Activated CD8-positive, alpha-beta T cell treated with anti-CD3 and anti-CD28 coated beads for 36 hours (primary cell): ENCODE measurements at places on chromosomes 1 and 21.

GRCh38 chr21:42209801-42210479, 9.0 kb upstream of the ABCG1 start:
- no peak for DNase-seq

DNA sequence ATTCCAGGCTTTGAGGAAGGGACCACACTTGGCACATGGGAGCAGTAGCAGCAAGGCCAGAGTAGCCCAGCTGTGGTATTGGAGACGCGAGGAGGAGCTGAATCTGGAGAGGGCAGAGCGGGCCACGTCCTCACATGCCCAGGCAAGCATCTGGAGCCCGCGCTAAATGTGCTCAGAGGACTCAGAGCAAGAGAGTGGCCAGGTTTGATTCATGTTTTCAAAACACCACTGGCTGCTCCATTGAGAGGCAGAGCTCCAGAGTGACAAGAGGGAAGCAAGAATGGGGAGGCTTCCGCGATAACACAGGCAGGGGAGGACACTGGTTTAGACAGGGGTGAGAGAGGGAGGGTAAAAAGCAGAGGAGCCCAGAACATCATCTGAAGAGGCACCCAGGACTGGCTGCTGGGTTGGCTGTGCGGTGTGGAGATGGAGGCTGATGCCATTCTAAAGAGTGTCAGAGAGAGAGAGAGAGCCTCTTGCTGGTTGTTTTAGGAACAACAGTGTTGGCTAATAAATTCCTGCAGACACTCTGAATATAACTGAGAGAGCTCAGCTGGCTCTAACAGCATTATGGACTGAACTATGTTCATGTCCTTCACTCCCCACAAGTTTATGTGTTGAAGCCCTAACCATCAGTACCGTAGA, 32.3 kb downstream of the RCAN1 start:
- peak; percentile 19 for DNase-seq

- DNase-seq = no peak
Observed at GRCh38 chr1:165925498-165926079, 98.2 kb downstream of the UCK2 start.

GRCh38 chr1:39720094-39720999, 18.3 kb upstream of the PPIE start:
- DNase-seq = no peak

DNA sequence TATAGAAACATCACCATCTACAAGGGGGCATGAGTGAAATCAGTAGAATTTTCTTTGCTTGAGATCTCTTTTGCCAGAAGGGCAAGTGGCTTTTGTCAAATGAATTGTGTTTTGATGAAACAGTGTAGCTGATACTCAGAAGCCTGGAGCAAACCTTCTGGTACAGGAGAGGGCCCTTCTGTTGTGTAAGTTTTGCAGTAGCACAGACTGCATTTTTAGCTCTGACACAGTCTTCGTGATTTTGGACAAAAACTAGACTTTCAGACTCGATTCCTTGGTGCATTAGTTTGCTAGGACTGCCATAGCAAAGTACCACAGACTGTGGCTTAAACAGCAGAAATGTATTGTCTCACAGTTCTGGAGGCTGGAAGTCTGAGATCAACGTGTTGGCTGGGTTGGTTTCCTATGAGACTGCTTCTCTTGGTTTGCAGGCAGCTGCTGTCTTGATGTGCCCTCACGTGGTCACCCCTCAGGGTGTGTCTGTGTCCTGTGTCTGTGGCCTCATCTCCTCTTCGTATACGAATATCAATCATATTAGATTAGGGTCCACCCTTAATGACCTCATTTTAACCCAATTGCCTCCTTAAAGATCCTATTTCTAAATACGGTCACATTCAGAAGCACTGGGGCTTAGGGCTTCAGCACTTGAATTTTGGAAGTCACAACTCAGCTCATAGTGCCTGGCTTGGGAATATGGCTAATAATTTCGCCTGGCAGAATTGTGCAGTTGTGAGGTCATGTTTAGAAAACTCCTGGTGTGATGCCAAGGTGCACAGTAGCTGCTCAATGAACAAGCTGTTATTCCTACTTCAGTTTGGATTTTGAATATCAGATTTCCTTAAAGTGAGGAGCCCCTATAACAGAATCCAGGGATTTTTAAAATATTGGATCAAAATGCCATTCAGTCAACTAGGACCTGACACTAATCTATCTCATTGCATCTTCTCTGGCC, 21.2 kb upstream of the DISC1 start:
- DNase-seq = no peak

- DNase-seq = peak; percentile 41
Observed at GRCh38 chr1:111201275-111202090, 1.0 kb upstream of the DENND2D start.

GRCh38 chr1:12343823-12344487, 114.1 kb downstream of the VPS13D start:
- no peak for DNase-seq

- DNase-seq = no peak
Observed at GRCh38 chr1:100009458-100009857, 39.7 kb downstream of the SLC35A3 start.

DNA sequence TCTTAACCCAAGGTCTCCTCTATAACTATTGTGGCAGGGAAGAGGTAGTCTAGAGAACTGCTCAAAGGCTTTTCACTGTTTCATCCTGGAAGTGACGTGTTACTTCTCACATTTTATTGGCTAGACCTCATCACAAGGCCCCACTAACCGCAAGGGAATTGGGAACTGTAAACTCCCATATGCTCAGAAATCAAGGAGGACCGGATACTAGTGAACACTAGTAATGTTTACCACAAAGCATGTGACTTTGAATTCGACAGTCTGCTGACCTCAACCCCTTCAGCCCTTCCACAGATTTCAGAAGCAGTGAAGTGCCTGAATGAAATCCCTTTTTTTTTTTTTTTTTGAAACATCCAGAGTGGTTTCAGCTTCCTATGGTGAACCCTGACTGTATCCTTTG, 3.4 kb upstream of the EEIG2 start:
- no peak for DNase-seq

DNA sequence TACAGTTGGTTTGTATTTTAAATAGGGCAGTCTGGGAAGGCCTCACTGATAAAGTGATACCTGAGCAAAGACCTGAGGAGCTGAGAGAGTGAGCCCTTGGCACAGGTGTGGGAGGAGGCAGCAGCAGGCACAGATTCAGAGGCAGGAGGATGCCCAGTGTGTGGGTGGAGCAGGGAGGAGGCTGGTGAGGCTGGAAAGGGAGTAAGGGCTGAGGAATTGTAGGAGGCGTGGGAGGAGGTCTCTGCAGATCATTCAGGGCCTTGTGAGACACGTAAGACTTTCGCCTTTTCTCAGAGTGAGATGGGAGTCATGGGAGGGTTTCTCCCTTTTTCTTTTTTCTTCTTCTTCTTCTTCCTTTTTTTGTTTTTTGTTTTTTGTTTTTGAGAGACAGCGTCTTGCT, 58.0 kb downstream of the RGL1 start:
- no peak for DNase-seq

GRCh38 chr1:183214021-183214970, 28.2 kb downstream of the LAMC2 start:
- no peak for DNase-seq

DNA sequence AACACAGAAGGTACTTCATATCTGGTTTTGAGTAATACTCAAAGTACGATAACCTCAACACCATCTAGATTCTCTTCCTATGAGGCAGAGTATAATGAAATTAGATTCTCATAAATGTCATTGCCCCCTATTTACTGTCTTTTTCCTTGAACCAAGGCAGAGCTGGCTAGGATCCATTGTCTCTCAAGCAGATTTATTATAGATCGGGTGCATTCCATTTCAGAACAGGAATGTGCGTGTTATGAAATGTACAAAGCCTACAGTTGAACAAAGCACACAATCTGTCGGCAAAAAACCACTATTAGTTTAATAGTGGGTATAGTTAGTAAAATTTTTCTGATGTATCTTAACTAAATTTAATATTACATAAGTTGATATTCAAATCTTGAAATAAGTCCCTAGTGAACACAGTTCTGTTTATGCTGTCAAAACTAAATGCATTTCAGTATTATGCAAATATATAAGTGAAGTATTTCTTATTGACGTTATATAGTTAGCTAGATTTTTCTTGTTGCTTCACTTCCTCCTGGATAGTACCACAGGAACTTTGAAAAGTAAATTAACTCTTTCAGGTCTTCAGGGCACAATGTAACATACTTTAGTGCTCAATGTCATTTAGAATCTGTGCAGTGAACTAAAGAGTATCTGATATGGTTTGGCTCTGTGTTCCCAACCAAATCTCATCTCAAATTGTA, 92.1 kb downstream of the DDAH1 start:
- DNase-seq = no peak

DNA sequence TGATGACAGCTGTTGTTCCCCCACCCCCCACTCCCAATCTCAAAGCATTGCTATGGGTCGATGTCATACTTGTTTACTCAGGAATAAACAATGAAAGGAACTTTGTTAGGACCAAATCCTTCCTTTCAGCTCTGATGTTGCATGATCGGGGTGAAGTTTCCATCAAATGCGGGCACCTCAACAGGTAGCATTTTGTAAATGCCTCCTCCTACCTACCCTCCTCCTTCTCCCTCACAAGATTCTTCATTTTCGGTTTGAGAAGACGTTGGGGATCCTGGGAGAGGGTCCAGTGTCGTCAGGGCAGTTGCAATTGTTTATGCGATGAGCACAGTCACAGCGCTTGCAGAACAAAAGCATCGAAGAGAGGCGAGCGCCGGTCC, 758 bp upstream of the HUNK start:
- no peak for DNase-seq

GRCh38 chr1:187408212-187409004, 579.7 kb downstream of the PLA2G4A start:
- DNase-seq = no peak

DNA sequence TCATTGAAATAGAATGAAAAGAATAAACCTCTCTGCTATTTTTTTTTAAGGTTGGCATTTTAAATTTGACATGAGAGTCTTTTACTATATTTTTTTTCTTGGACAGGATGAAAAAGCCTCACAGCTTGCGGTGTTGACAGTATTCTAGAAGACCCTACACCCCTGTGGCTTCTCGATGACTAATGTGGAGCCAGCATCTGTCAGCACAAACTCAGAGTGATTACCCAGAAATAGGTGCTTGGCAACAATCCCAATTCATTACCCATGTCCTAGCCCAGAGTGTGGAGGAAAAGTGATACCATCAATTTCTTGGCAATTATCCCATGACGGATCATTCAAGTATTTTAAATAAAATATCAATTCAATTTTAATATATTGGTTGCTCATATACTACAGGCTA, 186.8 kb upstream of the MAP1LC3C start:
- DNase-seq = no peak

DNA sequence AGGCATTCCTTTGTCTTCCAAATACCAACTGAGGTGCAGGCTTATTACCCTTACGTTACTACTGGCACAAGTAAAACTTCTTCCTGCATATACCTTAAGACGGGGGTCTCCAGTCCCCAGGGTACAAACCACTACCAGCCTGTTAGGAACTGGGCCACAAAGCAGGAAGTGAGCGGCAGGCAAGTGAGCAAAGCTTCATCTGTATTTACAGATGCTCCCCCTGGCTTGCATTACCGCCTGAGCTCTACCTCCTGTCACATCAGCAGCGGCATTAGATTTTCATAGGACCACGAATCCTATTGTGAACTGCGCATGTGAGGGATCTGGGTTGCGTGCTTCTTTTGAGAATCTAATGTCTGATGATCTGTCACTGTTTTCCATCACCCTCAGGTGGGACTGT, 113.1 kb downstream of the SLC45A1 start:
- peak; percentile 60 for DNase-seq
